ENCODE measurements at places on chromosomes 13 and 19.
A peak's percentile ranks its signal among the peaks of the same experiment; 100 is the strongest.

DNA sequence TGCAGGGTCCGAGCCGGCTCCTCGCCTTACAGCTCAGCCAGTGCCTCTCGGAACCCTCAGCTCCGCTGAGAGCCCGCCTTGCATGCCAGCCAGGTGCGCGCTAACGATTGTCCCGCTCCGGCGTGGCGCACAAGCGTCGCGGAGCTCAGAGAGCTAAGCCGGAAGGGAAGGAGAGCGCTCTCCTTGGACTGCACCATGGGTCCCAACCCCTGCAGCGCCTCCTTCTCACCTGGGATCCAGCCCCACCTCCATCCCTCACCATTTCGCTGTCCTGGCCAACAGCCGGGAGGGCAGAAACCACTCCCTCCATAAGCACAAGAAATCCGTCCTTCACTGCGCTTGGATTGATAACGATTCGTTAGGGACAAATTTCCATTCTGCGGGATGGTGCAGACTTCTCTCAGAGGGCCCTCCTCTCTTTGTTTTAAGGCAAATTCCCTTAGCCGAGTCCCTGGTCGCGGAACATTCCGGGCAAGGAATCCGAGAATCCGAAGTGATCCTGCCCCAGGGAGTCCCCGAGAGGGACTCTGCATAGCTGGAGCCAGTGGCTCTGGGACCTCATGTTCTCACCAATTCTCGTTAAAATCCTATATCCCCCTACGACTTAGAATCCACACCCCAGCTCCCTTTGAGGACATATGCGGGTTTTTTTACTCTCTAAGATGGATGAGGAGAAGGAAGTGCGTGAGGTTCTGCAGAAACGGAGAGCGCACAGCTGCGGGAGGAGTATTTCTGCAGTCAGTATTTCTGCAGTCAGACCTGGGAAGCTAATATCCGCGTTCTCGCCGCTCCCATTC lies 2.8 kb downstream of the GSX1 start:
- DNase-seq, result no peak

GRCh38 chr13:39362652-39363381 lies 240.2 kb downstream of the LHFPL6 start:
- no peak for DNase-seq

DNA sequence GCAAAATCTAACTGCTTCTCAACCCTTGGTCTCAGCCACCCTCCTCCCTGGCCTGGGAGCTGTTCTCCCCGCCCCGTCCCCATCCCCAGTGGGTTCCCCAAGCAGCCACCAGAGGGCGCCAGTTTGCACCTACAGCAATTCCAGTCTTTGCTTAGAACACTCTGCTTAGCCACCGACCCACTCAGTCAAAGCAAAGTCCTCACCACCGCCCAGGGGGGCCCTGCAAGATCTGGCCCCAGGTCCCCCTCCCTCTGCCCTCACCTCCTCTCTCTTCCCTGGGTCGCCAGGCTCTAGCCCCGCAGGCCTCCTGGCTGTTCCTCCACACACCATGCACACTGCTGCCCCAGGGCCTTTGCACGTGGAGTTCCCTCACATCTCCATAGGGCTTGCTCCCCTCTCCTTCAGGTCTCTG lies 12.4 kb downstream of the TMEM143 start:
- DNase-seq, result peak; percentile 63

DNA sequence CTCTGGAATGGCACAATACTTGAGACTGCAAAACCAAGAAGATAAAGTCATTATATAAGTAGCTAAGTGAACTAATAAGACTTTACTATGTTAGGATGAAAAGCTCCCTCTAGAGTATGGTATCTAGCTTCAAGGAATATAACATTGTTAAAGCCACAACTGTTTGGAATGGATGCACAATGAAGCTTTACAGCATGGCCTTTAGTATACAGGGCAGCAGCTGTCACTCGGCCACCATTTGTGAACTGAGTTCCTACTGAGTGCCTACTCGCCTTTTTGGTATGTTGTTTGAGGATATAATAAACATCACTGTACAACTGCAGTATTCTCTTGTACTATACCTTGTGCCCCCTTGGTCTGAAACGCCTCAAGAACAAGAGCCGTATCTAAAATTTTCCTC lies 6.8 kb downstream of the ALG5 start:
- DNase-seq, result no peak

DNA sequence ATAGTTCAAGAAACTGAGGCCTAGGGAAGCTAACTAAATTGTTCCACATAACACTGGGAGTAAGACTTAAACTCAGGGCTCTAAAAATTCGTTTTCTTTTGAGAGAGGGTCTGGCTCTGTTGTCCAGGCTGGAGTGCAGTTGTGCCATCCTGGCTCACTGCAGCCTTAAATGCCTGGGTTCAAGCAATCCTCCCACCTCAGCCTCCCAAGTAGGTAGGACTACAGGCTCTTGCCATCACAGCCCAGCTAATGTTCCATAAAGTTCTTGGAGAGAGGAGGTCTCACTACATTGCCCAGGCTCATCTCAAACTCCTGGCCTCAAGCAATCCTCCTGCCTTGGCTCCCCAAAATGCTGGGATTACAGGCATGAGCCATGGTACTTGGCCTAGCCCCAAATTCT lies 10.7 kb downstream of the ZMYM5 start:
- no peak for DNase-seq

- peak; percentile 15 for DNase-seq
Measured at GRCh38 chr19:6476155-6476895, 5.3 kb downstream of the DENND1C start.

- no peak for DNase-seq
Measured at GRCh38 chr13:33927315-33927714, 109.4 kb downstream of the RFC3 start.

GRCh38 chr13:71880753-71881541 lies 13.9 kb upstream of the DACH1 start:
- no peak for DNase-seq

- no peak for DNase-seq
Measured at GRCh38 chr13:98996046-98996445, 18.2 kb upstream of the DOCK9 start.

DNA sequence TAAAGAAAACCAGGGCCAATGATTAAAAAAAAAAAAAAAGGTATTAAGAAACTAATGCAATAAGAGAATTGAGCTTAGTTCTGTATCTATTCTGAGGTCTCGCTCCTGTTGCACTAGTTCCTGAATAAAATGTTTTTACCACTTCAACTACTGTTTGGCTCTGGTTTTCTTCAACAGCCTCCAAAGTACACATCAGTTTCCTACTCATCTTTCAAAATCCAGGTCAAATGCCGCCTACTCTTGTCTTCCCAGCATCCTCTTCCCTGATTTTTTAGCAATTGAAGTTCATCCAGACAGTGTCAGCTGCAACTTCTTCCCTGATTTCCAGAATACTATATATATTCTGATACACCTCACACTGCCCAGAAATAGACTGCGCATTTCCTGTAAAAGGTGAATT lies 1.4 kb upstream of the RCBTB1 start:
- no peak for DNase-seq

GRCh38 chr13:43784496-43784895 lies 2.3 kb downstream of the ENOX1 start:
- no peak for DNase-seq

DNA sequence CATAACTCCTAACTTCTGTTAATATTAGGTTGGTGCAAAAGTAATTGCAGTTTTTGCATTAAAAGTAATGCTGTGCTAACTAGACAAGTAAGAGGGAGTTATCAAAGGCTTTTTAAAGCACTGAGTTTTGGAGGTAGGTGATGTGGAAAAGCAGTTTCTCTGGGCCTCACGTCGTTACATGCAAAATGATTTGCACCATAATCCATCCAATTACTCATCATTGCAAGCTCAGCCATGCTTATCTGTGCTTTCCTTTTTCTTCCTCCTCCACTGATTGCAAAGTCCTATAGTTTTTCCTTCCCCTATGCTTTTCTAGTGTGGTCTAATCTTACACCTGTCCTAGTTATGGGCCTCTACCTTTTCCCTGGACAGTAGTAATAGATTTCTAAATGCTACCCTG lies 35.4 kb upstream of the INTS6 start:
- no peak for DNase-seq

DNA sequence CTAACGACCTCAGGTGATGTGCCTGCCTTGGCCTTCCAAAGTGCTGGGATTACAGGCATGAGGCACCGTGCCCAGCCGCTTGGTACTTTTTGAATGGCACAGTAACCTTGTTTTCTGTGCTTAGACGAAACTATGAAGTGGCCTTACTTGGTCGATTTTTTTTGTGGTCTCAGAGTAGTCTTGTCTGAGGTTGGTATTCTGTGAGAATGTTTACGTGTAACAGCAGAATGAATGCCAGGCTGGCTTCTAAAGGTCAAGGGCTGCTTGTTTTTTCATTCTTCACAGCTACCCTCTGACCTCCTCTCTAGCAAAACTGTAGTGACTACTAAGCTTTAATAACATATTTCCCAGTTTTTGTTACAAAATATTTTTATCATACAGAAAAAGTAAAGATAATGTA lies 313.3 kb downstream of the GPC6 start:
- no peak for DNase-seq

- no peak for DNase-seq
Measured at GRCh38 chr13:113192902-113193301, 15.6 kb downstream of the PCID2 start.

- DNase-seq, result no peak
Measured at GRCh38 chr19:42281146-42281826, 12.2 kb downstream of the CIC start.

DNA sequence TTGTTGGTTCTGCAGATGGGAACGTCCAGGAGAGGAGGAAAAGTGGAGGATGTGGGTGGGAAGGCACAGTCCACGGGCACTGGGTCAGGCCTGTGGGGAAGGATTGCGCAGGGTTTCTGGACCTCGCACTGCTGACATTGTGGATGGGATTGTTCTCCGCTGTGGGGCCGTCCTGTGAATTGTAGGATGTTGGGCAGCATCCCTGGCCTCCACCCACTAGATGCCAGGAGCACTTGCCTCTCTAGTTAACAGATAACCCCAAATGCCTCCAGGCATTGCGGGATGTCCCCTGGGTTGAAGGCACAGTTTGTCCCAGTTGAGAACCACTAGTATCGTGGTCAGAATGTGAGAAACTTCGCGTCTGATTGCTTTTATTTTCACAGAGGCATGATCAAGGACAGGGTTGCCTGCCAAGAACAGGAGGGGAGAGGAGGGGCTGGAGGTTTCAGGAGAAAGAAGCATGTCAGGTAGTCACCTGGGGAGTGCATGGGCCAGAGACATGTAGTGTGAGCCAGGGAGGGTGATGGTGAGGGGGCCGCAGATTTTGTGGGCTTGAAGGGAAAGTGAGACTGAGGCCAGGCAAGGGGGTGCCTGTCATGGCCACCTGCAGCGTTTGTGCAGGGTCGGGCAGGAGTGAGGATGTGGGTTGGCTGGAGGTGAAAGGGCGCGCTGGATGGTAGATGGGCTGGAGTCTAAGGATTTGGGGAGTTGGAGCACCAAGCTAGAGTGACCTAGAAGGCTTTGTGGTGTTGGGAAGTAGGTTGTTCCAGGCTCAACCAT lies 3.2 kb downstream of the ZNF628 start:
- no peak for DNase-seq

- DNase-seq, result no peak
Measured at GRCh38 chr13:101866889-101867581, 414.6 kb downstream of the ITGBL1 start.

DNA sequence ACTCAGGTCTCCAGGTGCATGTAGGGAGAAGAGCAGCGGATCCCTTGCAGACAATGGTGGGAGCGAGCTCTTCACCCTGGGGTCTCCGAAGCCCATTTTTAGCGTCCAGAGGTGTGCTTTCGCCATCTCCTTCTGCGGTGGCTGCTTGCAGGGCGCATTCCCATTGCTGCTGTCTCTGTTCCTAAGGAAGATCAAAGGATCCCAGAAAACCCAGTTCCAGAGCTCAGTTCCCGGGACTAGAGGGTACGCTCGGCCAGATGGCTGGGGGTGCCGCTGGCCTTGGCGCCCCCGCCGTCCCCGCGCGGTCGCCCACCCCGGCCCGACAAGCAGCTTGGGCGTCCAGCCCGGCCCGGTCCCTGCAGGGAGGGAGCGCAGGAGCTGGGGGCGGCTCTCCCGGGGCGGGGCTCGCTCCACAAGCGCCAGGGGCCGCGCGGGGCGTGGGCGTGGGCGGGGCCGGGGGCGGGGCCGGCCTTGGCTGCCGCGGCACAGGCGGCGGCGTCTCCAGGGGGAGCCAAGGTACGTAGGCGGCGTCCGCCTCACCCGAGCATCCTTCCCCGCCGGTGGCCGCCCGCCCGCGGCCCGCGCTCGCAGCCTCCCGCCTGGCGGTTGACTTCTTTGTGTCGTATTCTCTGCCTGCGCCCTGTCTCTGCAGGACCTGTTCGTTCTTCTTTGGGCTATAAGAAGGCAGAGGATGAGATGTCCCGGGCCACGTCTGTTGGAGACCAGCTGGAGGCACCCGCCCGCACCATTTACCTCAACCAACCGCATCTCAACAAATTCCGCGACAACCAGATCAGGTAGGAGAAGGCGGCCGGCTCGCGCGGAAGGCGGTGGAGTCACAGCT lies 96.8 kb downstream of the ATP8A2 start:
- no peak for DNase-seq

GRCh38 chr13:101399365-101399764 lies 16.9 kb downstream of the NALCN start:
- DNase-seq, result no peak

GRCh38 chr19:47186446-47187334 lies 44.3 kb downstream of the BBC3 start:
- DNase-seq, result peak; percentile 62

GRCh38 chr13:30371649-30372265 lies 50.5 kb upstream of the UBE2L5 start:
- DNase-seq, result peak; percentile 30

DNA sequence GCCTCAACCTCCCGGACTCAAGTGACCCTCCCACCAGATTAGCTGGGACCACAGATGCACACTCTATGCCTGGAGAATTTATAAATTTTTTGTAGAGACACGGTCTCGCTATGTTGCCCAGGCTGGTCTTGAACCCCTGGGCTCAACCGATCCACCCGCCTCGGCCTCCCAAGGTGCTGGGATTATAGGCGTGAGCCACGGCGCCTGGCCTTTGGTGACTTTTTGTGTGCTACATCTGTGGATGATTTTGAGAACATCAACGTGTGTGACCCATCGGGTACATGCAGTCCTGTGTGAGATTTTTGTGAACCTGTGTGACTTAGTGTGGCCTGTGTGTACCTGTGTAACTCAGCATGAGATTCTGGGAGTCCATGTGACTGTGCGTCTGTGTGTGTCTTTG lies 8.5 kb upstream of the NFIX start:
- no peak for DNase-seq

GRCh38 chr13:108195146-108195545 lies 20.2 kb downstream of the LIG4 start:
- DNase-seq, result no peak

DNA sequence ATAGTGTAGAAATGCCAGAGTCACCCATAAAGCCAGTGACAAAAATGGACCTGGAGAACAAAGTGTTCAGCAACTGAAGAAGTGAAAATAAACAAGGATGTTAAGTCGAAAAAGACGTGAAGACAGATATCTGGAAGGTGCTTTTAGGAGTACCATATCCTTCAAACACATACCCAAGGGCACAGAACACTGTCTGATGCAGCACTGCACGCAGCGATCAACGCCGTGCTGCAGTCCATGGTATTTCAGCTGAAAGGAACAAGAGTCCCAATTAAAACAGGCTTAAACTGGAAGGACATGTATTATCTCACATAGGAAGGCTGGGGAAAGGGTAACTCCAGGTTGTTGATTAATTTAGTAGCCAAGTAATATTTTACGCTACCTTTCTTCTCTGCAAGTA lies 108.2 kb downstream of the SGCG start:
- no peak for DNase-seq
